ENCODE measurements at places on chromosomes 7 and 10. TPM values are rescaled to one million over a fixed set of nuclear protein-coding genes. Genes with fewer than 3 reads are reported as not detected.

The IFIT2 gene
- 0.58 TPM for total RNA-seq

The ASB15 gene
- total RNA-seq: not detected

The LYZL1 gene
- not detected for total RNA-seq

The SLC29A4 gene
- total RNA-seq: 0.96 TPM

The NPC1L1 gene
- not detected for total RNA-seq

The CPA4 gene
- total RNA-seq: 4.3 TPM

The ANXA8 gene
- total RNA-seq: 103 TPM

The HECW1 gene
- 0.27 TPM for total RNA-seq

The NEBL gene
- total RNA-seq: 30.6 TPM

The ALOX5 gene
- total RNA-seq: not detected

Measured in MCF 10A (cell line).